ENCODE measurements at places on chromosomes 5 and 9.

DNA sequence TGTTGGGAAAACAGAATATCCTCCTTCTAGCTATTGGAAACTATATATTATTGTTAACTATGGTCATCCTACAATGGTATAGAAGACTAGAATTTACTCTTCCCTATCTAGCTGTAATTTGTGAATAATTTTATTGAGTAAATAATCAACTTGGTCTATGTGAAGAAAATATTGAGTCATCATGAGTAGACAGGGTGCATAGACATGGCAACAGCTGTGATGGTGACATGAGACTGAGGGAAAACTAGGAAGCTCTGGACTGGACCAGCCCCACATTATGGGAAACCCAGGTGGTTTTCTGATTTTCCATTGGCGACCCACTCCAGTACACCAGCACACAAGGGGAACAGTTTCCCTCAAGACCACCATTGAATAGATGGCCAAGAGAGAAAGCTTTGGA is 95.0 kb downstream of the APBA1 start:
- no peak for DNase-seq

DNA sequence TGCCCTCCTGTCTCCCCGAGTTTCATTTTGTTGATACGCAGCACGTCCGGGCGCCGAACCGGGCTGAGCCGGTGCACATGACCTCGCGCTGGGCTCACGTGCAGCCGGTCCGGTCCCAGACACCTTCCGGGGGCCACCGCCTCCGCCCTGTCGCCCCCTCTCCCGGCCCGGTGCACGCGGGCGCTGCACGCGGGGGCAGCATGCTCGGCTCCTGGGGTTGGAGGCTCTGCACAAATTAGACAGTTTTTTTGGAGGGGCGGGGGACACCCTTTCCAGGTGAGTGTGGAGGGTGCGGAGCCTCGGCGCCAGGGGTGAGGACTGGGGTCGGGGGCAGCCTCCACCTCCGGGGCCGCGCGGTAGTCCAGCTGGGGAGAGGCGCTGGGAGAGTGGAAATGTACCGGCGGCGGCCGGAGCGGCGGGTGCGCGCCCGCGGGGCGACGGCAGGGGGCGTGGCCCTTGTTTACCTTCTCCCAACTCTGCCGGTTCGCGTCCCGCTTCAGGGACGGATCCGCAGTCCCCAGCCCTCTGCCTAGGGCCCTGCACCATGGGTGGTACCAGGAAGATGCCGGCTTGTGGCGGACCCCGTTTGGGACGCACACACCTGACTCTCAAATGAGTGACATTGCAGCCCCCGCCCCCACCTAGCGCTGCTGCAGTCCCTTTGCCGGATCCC is 1.1 kb downstream of the JADE2 start:
- peak; percentile 46 for DNase-seq

DNA sequence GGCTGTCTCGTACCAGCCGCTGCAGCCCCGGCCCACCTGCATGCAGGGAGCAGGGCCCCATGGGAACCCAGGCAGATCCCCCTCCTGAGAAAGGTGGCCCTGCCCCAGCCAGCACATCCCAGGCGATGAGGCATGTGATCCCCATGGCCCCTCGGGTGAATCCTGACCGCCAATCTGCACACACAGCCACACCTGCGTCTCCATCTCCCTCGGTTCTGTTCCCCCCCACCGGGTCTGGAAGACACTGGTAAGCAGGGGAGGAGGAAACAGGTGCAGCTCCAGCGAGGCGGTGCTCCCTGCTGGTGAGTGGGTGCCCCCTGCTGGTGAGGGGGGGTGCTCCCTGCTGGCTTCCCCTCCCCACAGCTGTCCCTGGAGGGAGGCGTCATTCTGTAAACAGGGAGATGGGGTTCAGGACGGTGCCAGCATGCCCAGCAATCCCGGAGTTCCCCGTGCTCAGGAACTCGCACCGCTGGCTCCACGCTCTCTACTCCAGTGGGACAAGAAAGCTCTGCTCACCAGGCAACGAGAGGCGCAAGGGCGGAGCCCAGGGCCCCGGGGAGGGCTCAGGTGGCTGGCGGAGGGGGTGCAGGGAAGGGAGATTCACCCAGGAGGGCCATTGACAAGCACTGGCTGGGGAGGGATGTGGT is 28.4 kb upstream of the SLC12A7 start:
- DNase-seq = peak; percentile 70

DNA sequence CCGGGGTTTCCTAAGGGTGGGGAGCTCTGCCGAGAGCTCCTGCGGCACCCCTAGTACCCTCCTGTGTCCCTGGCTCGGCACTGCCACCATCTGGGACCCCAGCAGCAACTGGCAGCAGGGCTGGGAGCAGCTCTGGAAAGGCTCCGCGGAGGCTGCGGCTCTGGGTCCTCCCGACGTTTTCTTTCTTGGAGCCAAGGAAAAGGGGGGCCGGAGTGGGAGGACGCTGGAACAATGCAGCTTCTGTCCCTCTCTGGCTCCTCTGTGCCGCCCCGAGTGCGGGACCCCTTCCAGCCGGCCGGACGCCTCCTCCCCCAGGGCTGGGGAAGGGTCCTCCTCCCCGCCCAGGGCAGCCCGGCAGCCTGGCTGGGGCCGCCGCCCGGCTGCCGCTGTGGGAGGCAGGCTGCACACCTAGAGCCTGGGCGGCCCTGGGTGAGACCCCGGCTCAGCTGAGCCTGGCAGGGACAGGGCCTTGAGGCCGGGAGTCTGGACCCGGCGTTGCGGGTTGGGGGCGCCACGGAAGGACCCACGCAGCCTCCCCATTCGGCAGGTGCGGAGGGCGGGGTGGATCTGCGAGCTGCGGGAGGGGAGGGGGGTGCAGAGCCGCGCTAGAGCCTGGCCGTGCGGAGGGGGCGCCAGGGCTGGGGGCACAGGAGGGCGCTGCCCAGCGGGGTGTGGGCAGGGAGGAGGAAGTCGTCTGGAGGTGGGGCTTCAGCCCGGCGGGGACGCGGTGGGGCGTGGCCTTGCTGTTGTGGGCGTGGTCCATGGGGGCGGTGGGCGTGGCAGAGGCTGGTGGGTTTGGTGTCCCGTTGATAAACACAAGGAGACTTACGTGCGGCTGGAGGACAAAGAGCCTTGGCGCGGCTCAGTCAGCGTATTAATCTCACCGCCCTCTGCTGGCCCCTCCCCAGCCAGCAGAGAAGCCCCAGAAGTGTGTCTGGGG is 15.1 kb downstream of the GPSM1 start:
- DNase-seq = peak; percentile 27

- DNase-seq = no peak
Measured at GRCh38 chr9:129052592-129052991, 16.2 kb downstream of the MIGA2 start.

- no peak for DNase-seq
Measured at GRCh38 chr9:10614196-10614800, 1.5 kb upstream of the PTPRD start.

DNA sequence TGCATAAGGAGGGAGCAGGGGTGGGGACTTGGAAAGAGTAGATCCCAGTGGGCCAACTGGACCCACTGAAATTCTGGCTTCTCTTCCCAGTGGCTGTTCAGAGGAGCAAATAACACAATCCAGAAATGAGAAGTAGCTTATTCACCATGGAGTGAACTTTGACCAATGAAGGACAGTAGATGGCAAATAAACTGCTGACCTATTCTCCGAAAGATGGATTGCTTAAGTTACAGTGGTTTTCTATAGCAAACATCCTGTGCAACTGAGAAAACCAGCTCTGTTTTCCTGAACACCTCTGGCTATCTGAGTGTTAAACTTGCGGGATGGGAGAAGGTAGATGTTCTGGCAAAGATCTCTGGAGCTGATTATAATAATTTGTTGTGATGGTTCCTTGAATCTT is 325.1 kb downstream of the SPATA31D1 start:
- no peak for DNase-seq

- no peak for DNase-seq
Measured at GRCh38 chr9:95150903-95151302, 166.6 kb downstream of the FANCC start.

DNA sequence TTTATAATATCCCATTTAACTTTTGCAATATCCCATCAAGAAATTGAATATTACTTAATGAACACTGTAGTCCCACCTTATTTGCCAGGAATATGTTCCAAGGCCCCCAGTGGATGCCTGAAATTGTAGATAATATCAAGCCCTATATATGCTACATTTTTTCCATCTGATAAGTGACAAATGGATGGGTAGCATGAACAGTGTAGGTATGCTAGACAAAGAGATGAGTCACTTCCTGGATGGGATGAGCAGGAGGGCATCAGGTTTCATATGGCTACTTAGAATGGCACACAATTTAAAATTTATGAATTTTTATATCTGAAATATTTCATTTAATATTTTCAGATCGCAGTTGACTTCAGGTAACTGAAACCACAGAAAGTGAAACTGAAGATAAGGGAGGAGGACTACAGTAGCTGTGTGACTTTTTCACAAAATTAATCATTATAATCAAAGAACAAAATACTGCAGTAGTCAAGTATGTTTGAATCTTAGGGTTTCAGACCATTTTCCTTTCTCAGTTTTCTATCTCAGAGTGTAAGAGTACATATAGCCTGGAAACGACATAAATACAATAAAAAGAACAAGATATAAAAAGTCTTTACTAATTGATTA is 636.4 kb upstream of the ARRDC3 start:
- no peak for DNase-seq

DNA sequence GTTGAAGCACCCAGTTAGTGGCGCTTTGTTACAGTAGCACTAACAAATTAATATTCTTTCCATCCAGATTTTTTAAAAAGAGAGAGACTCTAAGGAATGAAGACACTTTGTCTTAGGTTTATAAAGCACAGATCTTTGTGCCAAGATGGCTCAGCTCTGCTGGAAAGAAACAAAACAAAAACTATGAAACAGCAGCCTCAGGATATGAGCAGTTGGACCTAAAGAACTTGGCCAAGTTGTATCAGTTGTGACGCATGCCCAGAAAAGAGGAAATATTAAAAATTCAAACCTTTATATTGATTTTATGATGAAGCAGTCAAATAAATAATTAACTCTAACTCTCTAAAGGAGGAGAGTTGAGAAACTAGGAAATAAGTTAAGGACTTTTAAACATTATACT is 427.2 kb downstream of the SPOCK1 start:
- DNase-seq = no peak

GRCh38 chr5:81233080-81233634 is at the start of gene CKMT2:
TSS of gene CKMT2 (plus strand) at chr5:81233322. CDS start at chr5:81251133, 17,811 bp downstream.
- no peak for DNase-seq

GRCh38 chr5:14183187-14183939 is 40.2 kb downstream of the TRIO start:
- DNase-seq = no peak

- no peak for DNase-seq
Measured at GRCh38 chr9:129245276-129245675, 67.2 kb upstream of the IER5L start.

GRCh38 chr9:13141629-13142028 is 137.9 kb downstream of the MPDZ start:
- DNase-seq = no peak

DNA sequence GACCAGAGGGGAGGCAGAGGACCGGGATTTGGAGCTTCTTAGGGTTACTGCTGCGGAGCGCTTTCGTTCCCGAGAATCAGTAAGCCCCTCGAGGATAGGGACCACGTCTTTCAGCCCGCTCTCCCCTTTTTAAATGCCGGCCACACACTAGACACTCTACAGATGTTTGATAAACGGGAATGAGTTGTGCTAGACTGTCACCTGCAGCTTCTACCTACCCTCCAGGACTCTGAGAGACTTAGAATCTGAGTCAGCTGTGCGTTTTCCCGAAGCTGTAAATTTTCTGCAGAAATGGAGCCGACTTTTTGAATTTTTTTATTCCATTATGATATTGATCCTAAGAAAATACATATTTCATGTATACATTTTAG is 670 bp downstream of the CCDC171 start:
- DNase-seq = no peak

DNA sequence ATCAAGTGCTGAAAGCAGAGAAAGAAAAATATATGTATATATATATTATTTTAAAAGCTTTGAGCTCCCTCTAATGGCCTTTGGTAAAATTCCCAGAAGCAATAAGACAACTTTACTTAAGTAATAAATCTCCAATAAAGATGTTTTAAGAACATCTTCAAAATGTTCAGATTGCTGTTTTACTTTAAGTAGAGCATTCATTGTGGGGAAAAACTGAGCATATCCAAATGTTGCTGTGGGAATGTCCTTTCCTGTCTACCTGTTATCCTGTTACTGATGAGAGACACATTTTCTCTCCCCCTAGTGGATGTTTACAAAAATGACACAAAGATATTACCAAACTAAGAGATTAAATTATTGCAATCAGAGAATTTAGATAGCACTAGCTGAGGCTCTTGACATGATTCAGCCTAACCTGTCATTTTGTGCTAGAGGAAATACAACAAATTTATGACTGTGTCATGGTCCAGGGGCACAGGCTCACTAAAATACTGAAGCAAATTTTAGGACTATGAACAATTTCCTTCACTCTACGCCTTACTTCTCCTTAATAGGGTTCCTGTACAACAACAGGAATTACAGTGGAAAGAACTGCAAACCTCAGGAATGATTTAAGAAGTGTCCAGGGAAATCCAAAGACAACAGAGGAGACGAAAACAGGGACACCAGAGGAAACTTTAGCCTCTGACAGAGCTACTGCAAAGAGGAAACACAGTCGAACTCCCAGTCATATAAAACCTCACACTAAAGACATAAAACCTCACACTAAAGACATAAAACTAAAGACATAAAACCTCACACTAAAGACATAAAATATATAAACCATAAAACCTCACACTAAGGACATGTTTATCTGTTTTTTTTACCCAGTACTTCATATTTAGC is 24.3 kb upstream of the PRRC1 start:
- DNase-seq = no peak

DNA sequence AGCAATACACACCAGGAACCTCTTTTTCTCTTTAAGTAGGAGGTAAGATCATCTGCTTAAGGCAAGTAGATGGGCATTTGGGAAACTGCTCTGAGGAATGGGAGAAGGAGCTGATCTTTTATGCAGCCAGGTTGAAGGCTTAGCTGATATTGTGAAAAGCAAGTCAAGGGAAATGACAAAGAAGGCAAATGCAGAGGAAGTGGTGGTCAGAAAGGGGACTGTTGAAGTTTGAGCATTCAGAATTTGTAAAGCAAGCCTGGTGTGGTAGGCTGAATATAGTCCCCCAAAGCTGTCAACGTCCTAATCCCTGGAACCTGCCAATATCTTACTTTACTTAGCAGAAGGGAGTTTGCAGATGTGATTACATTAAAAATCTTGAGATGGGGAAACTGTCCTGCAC is 128.9 kb downstream of the ADAMTS12 start:
- no peak for DNase-seq

- no peak for DNase-seq
Measured at GRCh38 chr9:87372356-87372851, 125.3 kb upstream of the DAPK1 start.

- DNase-seq = no peak
Measured at GRCh38 chr9:73558471-73558870, 406.8 kb downstream of the ANXA1 start.

DNA sequence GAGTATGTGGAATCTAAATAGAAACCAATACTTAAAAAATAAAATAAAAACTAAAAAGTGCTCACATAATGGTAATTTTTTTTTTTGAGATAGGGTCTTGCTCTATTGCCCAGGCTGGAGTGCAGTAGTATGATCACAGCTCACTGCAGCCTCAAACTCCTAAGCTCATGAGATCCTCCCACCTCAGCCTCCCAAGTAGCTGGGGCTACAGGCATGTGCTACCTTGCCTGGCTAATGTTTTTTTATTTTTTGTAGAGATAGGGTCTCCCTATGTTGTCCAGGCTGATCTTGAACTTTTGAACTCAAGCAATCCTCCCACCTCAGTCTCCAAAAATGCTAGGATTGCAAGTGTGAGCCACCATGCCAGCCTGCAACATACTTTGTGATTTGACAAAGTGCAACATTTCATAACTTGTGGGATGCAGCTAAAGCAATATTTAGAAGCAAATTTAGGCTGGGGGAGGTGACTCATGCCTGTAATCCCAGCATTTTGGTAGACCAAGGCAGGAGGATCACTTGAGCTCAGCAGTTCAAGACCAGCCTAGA is 18.4 kb downstream of the AP3B1 start:
- DNase-seq = no peak
